ENCODE measurements at places on chromosomes 6 and 20.

GRCh38 chr6:124963416-124963785, 1.2 kb downstream of the RNF217 start:
- H3K4me1 ChIP-seq: peaks cover 19% of the 10 kb centered on the region
- no peak for DNase-seq
- H3K27ac ChIP-seq: no peak overlapping the region
- H3K4me3 ChIP-seq: peak overlapping the region; percentile 60
- no peaks in the 10 kb centered on the region for H3K36me3 ChIP-seq

- no peaks in the 10 kb centered on the region for H3K36me3 ChIP-seq
- no peak for DNase-seq
- no peak overlapping the region for H3K27ac ChIP-seq
- H3K4me3 ChIP-seq: no peak overlapping the region
- H3K27me3 ChIP-seq: peaks cover 7% of the 10 kb centered on the region
Measured at GRCh38 chr6:169859978-169860703, 108.7 kb downstream of the ERMARD start.

DNA sequence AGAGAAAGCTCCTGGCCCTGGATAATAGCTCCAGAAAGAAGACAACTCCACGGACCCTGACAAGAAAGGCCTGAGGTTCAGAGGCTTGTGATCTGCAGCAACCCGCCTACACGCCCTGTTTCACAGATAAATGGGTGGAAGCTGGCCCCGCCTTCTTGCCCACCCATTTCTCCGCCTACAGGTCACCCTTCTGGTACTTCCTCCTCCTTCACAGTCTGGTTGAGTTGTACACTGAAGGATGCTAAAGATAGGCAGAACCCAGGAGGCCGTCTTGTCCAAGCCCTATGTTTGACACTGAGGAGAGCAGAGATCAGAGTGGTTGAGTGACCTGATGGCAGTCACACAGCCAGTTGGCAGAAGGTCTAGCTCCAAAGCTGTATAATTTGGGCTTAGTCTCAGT, 34.2 kb upstream of the MDGA1 start:
- no peaks in the 10 kb centered on the region for H3K4me1 ChIP-seq
- H3K36me3 ChIP-seq: no peaks in the 10 kb centered on the region
- DNase-seq: no peak
- no peak overlapping the region for H3K27ac ChIP-seq
- H3K4me3 ChIP-seq: no peak overlapping the region

GRCh38 chr6:3281631-3282475, 23.1 kb downstream of the PSMG4 start:
- H3K4me3 ChIP-seq: no peak overlapping the region
- DNase-seq: peak; percentile 31
- H3K4me1 ChIP-seq: peaks cover 3% of the 10 kb centered on the region
- H3K36me3 ChIP-seq: no peaks in the 10 kb centered on the region
- no peak overlapping the region for H3K27ac ChIP-seq
- no peaks in the 10 kb centered on the region for H3K27me3 ChIP-seq

- H3K4me3 ChIP-seq: no peak overlapping the region
- H3K36me3 ChIP-seq: no peaks in the 10 kb centered on the region
- H3K4me1 ChIP-seq: no peaks in the 10 kb centered on the region
- H3K27me3 ChIP-seq: no peaks in the 10 kb centered on the region
- no peak overlapping the region for H3K27ac ChIP-seq
- DNase-seq: no peak
Measured at GRCh38 chr6:84358581-84358980, 131.1 kb upstream of the CEP162 start.

Data from natural killer cell treated with Interleukin-12 subunit alpha and Interleukin-12 subunit beta and Interleukin-15 and Interleukin-18, amount 100 ng/mL, for 72 hours (primary cell).